Foreskin fibroblast (primary cell): ENCODE measurements at places on chromosomes 6 and 20.

DNA sequence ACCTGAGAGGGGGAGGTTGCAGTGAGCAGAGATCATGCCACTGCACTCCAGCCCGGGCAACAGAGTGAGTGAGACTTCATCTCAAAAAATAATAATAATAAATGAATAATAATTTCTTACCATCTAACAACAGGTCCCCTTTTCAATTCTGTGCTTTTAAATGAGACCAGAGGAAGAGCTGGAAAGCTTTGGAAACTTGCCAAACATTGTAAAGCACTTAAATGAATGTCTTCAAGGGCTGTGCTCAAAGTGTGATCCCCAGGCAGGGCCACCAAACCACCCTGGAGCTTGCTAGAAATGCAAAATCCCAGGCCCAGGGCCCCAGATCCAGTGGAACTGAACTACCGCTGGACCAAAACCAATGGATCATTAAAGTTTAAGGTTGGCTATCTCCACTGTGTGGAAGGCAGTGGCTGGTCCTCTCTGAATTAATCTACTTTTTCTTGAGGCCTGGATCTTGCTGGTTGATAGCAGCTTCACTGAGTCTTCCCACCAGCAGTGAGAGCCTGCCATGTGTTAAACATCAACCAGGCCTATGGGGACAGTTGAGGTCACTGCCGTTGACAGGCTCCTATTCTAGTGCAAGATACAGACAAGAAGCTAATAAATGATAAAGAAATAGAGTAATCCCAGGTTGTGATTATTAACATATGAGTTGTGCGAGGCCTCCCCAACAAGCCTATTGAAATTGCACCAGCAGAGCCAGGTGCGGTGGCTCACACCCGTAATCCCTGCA, 23.7 kb upstream of the TFAP2C start:
- DNase-seq = peak; percentile 9

DNA sequence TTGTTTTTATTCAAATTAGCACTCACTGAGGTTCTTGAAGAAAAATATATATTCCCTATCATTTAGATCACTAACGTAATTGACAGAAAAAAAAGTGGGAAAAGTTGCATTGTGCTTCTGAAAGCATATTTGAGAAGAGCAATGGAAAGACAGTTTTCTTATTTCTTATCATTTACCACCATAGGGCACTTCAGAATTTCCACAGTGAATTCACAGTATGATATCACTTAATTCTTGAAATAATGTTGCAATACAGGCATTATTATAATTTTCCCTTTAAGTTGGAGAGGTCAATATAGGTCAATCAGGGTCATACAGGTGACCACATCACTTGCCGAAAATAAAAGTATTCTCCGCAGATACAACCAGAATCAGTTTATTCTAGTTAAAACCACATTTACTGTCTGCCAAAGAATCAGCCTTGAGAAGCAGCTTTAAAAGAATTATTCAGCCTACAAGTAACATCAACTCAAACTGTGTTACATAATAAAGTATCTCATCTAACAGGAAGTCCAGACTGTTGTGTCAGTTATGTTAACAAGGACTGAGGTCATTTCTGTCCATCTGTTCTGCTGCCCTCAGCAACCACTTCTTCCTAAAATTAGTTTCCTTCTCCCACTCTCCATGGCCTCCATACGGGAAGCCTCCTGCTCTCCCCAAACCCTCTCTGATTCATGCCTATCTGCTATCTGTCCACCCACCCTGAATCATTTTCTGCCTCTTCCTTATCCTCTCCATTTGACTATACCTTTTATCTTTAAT, 121.2 kb downstream of the SIM1 start:
- peak; percentile 64 for DNase-seq

GRCh38 chr6:44050872-44051505, 76.3 kb downstream of the MRPL14 start:
- DNase-seq = no peak

- no peak for DNase-seq
Observed at GRCh38 chr6:78962448-78962847, 95.1 kb downstream of the IRAK1BP1 start.

DNA sequence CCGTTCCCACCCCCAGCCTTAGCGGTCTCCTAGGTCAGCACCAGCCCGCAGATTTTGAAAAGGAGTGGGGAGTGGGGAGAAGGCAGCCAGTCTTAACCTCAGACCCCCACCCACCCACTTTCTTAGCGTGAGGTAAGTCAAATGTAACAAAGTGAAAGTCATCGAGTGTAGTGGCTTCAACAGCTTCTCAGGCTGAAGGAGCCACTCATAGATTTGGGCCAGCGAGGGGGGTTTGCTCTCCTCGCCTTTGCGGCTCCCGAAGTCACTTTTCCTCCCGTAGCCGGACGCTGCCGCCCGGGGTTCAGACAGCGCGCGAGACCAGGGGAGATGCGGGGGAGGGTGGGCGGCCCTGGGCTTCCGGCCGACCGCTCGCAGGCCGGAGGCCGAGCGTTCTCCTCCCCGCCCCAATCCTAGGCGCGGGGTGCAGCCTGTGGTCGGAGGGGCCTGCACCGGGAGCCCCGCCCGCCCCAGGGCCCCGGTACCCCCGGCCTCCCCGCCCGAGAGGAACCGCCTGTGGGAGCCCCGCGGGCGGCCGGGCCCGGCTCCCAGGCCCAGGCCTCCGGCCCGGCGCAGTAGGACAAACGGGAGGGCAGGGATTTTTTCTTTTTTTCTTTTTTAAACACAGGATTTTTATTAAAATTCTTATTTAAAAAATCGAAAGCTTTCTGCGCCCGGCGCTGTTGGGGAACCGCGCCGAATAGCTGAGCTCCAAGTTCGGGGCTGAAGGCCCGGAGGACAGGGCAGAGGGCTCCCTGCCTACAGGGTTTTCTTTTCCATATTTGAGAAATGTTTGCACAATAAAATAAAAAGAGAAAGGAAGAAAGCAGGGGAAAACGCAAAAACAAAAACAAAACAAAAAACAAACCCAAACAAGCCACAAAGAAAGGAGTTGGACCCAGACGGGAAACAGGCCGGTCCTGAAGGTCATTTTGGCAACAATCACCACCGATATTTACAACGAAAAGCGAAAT, 3.2 kb downstream of the NKX2-2 start:
- peak; percentile 34 for DNase-seq

DNA sequence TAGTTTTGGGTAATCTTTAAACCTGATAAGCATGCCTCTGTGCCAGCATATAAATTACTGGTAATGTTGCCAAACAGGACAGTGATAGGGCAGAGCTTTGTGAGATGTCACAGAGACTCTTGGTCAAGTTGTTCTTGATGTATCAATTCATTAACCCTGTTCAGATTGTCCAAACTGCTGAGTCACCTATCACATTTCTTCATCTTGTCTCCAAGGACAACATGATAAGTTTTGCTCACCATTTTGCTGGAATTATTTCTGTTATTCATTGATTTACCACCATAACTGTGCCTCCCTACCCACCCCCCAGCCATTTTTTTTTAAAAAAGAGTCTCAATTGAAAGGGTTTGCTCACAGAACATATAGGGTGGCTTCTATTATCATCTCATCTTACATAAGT, 19.5 kb upstream of the GMNN start:
- DNase-seq = no peak

DNA sequence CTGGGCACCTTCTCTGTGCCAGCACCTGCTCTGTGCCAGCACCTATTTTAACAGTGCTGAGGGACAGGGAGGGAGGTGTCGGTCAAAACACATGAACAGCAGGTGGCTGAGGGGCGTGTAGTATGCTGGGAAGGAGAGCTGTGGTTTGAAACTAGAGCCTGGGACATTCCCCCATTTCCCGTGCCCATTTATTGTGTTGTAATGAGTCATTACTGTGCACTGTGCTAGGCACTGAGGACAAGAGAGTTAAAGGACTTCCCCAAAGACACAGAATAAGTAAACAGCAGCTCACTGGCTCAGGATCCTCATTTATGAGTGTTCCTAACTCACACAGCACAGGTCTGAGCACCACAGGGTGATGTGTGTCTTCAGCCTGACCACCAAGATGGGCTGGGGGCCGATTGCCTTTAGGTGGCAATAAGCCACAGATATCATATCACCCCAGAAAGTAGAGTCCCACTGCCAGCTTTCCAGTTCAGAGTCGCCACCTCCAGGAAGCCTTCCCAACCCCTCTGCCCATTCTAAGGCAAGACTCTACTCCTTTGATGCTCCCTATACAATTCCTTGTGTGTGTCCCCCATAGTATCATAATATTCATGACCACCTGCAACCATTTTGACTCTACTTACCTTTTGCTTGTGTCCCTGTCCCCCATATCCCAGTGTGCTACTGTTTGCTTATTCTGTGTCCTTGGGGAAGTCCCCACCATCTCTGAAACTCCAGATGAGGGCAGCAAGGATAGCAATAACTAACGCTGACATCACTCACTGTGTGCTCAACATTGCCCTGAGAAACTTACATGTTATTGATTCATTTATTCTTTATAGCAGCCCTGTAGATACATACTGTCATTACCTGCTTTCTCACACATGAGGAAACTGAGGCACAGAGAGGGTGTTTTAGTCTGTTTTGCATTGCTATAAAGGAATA, 87.3 kb downstream of the TOX2 start:
- no peak for DNase-seq

GRCh38 chr6:124983383-124984083, 21.3 kb downstream of the RNF217 start:
- DNase-seq = no peak

DNA sequence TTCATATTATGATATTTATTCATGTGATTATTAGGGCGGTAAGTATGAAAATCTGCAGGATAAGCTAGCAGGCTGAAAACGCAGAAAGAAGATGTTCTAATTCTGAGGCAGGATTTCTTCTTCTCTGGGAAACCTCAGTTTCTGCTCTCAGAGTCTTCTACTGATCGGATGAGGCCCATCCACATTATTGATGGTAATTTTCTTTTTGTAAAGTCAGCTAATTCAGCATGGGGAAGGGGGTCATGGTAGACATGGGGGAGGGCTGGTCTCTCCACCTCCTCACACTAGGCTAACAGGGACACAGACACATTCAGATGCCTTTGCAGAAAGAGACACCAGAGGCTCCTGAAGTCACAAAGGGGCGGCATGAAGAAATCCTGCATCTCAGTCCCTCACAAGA, 21.7 kb upstream of the MICA start:
- DNase-seq = no peak

DNA sequence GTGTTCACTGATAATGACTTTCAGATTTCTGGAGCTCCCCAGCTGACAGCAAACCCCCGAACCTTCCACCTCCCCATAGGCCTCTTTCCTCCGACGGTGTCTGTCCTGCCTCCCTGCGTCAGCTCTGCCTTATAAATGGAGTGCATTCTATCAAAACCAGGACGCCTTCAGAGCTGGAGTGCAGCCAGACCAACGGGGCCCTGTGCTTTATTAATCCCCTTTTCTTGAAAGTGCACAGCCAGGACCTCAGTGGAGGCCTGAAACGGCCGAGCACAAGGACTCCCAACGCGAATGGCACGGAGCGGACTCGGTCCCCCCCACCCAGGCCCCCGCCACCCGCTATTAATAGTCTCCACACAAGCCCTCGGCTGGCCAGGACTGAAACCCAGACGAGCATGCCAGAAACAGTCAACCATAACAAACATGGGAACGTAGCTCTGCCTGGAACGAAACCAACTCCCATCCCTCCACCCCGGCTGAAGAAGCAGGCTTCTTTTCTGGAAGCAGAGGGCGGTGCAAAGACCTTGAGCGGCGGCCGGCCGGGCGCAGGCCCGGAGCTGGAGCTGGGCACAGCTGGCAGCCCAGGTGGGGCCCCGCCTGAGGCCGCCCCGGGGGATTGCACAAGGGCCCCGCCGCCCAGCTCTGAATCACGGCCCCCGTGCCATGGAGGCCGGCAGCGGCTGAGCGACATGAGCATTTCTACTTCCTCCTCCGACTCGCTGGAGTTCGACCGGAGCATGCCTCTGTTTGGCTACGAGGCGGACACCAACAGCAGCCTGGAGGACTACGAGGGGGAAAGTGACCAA, 42.3 kb upstream of the NAA20 start:
- peak; percentile 96 for DNase-seq

GRCh38 chr6:169802790-169803189, 51.4 kb downstream of the ERMARD start:
- DNase-seq = peak; percentile 23

DNA sequence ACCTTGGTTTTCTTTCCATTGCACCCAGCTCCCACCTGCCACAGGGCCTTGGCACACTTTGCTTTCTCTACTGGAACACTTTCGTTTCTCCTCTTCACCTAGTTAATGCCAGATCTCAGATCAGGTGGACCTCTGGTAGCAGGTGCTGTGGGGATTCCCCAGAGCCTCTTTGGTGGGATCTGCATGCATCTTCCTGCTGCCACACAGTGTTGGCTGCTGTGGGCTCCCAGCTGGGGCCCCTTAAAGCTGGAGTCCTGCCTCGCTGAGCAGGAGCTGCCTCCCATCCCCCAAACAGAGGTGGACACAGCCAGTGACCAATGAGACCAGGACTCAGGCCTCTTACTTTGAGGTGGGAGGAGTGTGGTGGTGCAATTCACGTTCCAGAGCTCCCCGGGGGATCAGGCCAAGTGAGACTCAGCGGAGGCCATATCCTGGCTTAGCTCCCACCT, 28.4 kb downstream of the CEBPB start:
- no peak for DNase-seq

- DNase-seq = peak; percentile 56
Observed at GRCh38 chr20:60210779-60211617, 252.8 kb downstream of the CDH26 start.

DNA sequence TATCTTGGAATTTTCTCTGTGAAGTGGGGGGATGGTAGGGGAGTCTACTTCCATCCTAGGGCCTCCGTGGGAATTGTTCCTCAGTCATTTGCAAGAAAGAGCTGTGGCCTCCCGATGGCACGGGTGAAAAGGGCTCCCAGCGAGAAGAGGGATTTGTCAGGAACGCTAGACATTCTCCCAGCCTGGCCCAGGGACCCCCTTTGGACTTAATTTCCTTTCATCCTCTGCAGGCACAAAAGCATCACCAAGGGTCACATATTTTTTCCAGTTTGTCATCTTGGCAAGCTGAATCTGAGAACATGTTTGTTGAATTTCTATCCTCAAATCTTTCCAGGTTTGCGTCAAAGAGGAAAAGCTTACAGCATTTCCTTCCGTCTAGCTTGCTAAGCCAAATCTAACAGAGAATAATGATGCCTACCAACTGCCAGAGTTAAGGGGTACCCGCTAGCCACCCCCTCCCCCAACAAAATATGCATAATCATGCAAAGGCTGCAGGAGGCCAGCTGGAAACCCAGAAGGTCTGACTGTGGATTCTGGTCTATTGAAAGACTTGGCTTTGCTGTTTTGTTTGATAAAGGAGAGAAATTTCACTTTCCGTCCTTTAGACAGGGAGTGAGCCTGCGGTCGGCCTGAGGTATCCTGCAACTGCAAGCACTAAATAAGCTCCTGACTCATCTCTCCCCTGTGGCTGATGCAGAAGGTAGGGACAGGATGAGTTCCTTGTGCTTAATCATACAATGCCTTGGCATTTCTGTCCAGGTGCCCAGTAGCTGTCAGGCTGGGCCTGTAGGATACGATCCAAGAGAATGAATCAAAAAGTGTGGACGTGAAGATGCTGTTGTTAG, 23.1 kb downstream of the PSMG4 start:
- peak; percentile 59 for DNase-seq

GRCh38 chr6:68040780-68041179, 594.3 kb upstream of the ADGRB3 start:
- no peak for DNase-seq

- DNase-seq = peak; percentile 52
Observed at GRCh38 chr6:24740861-24741260, 21.9 kb upstream of the C6orf62 start.
